ENCODE measurements at places on chromosomes 3 and 15.

GRCh38 chr3:68866157-68866556 lies 66.2 kb downstream of the TAFA4 start:
- DNase-seq = no peak

GRCh38 chr15:49331951-49332350 lies 91.1 kb upstream of the FGF7 start:
- no peak for DNase-seq

DNA sequence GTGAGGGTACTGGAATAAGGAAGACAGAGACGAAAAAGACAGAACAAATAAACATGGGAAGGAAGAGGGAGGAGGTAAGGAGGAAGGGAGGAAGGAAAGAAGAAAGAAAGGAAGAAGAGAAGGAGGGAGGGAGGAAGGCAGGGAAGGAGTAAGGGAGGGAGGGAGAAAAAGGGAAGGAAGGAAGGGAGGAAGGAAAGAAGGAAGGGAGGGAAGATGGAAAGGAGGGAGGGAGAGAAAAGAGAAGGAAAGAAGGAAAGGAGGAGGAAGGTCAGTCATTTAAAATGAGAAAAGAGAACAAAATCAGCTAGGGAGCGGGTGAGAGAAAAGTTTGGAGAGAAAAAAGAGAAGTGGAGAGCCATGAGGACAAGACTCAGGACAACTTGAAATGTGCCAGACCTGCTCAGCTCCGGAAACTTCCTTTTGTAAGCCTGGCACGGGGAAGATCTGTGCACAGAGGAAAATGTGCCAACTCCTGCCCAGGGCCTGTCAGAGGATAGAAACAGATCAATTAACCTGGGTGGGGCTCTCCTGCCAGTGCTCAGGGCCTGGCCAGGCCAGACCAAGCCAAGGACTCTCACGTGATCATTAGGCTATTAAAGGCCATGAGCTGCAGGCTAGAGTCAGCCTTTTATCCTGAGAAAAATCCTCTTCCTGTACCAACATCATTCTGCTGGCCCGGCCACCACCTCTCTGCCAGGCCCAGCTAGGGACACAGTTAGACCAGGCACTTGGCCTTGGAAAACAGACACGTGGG lies 50.1 kb upstream of the BCL6 start:
- peak; percentile 85 for DNase-seq

GRCh38 chr3:125675791-125676190 lies 80.5 kb upstream of the OSBPL11 start:
- no peak for DNase-seq

- DNase-seq = no peak
Observed at GRCh38 chr3:149555927-149556326, 81.4 kb downstream of the TM4SF4 start.

DNA sequence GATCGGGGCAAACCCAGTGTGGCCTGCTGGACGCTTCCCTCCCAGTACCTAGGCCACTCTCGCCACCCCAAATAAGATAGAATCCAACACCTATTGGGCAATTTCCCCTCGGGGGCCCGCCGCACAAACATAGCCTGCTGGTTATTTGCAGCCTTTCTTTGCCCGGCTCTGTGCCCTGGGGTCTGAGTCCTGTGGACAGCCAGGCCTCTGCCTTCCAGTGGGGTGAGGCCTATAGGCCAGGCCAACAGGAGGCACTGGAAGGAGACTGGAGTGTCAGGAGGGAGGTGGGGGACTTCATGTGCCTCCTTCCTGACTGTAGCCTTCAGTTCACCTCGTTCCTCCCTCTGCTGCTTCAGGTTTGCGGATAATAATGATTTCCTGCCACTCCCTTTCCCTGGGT lies 47.4 kb upstream of the LDHAL6B start:
- no peak for DNase-seq

DNA sequence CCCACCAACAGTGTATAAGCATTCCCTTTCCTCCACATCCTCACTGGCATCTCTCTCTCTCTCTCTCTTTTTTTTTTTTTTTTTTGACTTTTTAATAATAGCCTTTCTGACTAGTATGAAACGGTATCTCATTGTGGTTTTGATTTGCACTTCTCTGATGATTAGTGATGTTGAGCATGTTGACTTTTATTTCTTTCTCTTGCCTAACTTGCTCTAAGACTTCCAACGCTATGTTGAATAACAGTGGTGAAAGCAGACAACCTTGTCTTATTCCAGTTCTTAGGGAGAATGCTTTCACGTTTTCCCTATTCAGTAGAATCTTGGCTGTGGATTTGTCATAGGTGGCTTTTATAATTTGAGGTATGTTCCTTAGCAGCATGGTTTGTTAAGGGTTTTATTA lies 249.4 kb upstream of the MDFIC2 start:
- DNase-seq = no peak

DNA sequence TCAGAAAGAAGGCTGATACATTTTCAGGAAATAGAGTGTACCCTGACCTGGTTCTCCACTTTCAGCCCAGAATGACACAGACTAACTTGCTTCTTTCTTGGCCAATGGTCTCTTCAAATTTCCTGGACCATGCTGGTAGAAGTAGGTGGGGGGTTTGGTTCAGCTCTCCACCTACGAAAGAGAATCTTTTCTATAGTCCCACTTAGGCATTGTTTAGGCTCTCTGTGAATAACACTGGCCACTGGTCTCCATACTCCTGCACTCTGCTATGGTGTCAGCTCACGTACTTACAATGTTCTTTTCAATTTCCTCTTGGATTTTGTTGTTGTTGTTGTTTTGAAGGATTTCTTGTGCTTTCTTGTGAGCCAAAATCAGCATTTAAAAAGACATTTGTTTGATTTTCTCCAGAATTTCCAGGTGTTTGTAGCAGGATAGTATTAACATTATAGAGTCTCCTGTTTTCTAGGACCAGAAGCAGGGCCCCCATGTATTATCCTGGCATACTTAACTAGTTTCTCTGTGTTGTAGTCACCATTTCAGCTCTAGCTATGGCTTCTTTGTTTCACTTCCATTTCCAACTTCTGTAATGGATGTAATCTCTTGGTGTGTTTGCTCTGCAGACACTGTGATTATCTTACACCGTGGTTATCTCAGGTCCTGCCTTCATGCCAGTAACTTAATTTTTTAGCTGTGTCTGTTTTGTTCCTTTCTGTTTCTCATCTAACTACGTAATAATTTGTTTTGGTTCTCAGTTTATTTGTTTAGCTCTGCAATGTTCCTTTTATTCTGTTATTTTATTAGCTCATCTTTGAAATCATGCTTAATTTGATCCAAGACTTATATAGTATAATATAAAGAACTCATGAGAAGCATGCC lies 61.4 kb downstream of the CHRNA7 start:
- no peak for DNase-seq

- DNase-seq = no peak
Observed at GRCh38 chr15:40271685-40272484, 11.0 kb downstream of the ANKRD63 start.

DNA sequence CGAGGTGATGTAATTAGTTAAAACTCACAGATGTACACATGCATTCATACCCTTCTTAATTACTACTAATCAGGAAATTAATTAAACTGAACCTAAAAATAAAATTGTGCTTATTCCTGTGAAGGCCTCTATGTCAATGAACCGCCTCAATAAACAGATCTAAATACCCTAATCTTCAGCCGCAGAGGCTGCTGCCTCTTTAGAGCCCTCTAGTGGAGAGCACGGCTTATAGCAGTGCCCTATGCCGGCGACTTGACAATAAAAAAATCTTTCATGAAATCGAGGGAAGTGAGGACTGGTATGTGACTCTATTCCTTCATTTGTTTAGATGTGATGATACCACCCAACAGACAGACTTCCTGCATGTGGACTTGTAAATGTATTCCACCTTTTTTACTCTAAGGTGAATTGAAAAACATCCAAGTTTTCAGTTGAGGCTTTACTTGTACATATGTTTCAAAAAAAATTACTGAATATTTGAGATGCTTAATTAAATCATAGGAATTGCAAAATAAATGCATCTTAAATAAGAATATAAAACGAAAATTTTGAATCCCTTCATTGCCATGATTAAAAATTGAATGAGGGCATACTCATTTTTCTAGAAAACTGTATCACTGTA lies 8.3 kb upstream of the EPHA3 start:
- DNase-seq = no peak

DNA sequence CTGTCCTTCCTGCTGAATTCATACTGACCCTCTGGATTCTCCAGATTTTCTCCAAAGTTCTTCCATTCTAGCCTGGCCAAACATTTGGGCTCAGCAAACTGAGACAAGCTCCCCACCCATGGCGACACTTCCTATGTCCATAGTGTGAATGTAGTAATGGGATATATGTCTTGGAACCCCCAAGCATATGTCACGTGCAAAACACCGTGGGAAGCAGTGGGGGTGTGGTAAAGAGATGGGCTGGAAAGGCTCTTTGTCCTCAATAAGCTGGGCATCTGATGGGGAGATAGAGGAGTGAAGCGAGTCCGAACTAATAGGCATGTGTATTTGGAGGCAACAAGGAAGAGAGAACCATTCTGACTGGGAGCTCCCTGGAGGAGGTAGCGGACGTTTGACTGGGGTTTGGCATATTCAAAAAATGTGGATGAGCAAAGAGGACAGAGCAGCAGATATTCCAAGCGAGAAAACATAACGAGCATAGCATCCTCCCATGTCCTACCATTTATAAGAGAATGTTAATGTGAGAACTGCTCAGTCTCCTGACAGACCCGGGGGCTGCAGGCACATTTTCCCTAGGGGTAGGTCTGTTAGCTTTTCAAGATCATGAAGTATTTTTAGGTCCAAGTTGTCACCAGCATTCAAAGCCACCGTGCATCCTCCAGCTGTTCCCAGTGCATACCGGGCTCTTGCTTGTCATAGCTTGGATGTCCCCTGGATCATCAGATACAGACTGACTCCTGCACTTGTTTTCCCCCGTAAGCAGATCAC lies 25.6 kb downstream of the TPM1 start:
- no peak for DNase-seq

- DNase-seq = no peak
Observed at GRCh38 chr3:169052465-169053302, 610.8 kb downstream of the MECOM start.

DNA sequence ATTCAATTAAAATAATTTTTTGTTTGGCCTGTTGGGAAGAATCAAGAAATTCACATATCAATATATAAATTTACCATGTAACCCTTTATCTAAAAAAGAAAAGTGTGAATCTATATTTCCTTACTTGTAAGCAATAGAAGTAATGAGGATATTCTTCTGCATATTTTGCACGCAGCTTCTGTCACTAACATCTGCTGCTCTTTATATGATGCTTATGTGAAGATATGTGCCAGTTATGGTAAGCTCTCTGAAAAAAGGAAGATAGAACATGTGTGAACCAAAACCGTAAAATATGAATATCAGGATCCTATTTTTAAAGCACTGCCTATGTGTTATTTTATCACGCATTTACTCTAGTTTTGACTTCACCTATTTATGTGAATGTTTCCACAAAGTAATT lies 96.4 kb upstream of the ATP11B start:
- DNase-seq = no peak

DNA sequence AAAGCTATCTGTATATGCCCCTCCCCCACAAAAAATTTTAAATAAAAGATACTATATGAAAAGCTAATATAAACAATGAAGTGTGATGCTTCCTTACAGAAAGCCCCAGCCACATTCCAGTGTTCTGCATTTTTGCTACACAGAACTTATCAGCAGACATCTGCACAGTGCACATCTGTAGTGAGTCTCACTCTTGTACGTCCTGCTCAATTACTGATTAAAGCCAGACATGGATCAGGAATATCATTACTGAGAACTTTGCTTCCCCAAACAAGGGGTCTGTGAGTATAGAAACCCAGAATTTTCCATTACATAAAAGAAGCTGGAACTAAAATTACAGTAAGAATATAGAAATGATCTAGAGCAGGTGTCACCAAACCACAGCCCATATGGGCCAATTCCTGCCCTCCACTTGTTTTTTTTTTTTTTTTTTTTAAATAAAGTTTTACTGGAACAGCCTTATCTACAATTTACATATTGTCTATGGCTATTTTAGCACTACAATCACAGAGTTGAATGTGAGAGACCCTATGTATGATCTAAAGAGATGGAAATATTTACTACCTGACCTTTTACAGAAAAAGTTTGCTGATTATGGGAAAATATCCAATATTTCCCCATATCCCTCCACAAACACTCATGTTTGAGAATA lies 45.7 kb downstream of the UBP1 start:
- no peak for DNase-seq

- DNase-seq = no peak
Observed at GRCh38 chr3:48950051-48950450, 31.4 kb downstream of the ARIH2 start.

DNA sequence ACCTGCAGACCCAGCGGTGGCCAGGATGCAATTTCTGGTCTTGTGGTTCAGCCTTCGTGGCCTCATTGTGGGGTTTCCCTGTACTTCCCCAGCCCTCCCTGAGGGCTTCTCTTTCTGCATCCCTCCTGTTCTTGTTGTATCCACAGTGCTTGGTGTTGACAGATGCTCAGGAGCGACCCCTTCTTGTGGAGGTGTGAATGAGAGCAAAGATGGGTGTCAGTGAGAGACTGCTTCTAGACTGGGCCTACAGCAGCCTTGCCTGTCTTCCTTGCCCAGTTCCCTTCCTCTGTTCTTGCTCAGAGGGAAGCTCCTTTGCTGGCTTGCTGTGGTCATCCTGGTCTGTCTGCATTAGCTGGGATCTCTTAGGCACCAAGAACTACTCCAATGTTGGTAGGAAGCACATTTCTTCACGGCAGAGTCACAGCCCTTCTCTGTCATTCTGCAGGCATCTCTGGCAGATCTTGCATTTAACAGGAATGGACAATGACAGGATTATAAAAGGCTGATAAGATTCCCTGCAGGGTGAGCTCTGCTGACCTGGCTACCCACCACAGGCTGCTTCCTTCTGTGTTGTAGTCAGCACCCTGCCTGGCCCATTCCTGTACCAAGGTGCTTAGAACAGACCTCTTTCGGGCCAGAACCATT lies 317.8 kb upstream of the C2CD4B start:
- no peak for DNase-seq

- DNase-seq = no peak
Observed at GRCh38 chr3:52259035-52259434, 13.5 kb downstream of the PPM1M start.

GRCh38 chr3:123936400-123936799 lies 24.6 kb downstream of the CCDC14 start:
- DNase-seq = no peak

Measured in mucosa of gallbladder (tissue), 1 donor.